ENCODE measurements at places on chromosomes 11 and 22.
A peak's percentile ranks its signal among the peaks of the same experiment; 100 is the strongest.

DNA sequence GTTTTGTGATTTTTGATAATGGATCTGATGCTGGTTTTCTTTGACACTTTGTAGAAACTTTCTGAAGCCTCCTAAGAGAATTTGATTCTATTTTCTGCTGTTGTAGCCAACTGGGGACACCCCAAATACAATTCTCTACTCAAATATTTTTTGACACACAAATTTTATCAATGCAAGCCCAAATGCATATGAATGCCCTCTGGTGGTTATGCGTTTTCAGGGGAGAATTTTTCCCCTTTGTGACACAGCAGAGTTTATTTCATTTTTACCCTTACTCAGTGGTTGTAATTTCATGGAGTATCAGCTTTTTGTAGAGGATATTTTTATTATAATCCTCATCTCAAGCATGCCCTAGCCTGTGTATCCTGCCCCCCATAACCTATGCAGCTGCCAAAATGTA lies 44.7 kb upstream of the MTMR2 start:
- DNase-seq = no peak

DNA sequence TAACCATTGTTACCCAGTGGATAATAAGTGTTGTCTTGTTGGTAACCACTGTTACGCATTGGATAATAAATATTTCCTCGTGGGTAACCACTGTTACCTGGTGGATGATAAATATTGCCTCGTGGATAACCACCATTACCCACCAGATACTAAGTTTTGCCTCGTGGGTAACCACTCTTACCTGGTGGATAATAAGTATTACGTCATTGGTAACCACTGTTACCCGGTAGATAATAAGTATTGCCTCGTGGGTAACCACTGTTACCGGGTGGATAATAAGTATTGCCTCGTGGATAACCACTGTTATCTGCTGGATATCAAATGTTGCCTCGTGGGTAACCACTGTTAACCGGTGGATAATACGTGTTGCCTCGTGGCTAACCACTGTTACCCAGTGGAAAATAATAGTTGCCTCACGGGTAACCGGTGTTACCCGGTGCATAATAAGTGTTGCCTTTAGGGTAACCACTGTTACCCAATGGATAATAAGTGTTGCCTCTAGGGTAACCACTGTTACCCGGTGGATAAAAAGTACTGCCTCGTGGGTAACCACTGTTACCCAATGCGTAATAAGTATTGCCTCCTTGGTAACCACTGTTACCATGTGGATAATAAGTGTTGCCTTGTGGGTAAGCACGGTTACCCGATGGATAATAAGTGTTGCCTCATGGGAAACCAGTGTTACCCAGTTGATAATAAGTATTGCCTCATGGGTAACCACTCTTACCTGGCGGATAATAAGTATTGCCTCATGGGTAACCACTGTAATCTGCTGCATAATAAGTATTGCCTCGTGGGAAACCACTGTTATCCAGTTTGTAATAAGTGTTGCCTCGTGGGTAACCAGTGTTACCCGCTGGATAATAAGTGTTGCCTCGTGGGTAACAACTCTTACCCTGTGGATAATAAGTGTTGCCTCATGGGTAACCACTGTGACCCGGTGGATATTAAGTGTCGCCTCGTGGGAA lies 21.9 kb upstream of the NXPE4 start:
- no peak for DNase-seq

DNA sequence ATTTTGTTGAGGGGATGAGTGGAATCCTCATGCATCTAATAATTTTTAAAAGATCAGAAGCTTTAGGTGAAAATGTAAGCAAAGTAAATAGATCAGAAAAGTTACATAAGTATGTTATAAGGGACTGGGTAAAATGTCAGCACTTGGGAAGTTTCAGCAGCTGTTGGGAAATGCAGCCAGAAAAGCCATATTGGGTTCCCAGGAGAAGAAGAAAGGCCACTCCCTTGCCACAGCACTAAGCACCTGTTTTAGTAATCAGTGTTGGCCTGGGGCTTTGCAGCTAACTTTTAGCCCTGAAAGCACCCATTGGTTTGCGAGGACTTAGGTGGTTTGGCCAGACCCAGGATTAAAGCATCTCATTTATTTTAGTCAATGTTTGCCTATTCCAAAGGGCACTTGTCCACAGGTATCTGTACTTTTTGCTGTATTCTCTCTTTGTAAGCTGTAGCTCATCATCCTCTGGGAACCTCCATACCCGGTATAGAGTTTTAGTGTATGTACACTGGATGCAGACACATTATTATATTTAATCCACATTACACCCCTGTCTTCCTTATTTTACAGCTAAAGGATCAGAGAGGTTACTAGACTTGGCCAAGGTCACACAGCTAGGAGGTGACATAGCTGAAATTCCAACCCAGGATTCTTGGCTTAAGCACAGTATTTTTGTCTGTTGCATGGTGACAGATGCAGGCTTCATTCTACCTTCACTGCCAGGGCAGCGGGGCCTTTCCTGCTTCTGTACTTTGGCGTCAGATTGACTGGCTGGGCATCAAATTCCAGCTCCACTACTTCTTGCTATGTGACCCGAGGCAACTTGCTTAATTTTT lies 127.7 kb upstream of the SESN3 start:
- no peak for DNase-seq

DNA sequence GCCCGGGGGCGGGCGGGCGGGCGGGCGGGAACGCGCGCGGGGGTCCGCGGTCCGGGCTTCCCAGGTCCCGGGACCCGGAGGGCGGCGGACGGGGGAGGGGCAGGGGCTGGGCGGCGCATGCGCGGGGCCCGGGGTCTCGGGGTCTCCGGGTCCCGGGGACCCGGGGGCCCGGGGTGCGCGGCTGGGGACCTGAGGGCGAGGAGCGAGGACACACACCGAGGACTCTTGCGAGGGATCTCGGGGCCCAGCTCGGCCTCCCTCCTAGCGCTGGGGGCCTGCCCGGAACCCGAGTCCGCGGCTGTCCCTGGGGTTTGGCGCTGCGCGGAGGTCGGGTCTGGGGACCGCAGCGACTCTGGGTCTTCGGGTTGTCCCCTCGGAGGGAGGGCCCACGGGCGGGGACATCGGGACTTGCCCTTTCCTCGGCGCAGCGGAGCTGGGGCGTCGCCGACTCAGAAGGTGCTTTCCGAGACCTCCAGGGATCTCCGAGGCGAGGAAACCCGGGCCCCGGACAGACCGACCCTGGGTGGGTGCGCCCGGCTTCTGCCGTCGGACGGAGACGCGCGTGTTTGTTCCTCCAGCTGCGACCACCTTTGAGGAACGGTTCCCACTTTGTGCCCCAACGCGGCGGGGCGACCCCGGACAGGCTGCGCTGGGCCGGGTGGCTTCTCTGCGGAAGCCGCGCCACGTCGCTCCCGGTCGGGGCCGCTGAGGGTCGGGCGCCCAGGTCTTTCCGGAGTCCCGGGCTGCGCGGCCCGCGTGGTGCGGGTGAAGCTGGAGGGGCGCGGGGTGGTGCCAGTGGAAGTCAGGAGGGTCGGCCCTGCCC lies 540 bp downstream of the PPARA start:
- peak; percentile 46 for DNase-seq

GRCh38 chr22:22031183-22031945 lies 48.8 kb upstream of the TOP3B start:
- DNase-seq = no peak

Measured in stimulated activated CD4-positive, alpha-beta T cell treated with anti-CD3 and anti-CD28 coated beads, Interleukin-1b, Interleukin-23, amount 100 ng/mL, for 4 hours (primary cell).